ENCODE measurements at places on chromosomes 11 and 22.

DNA sequence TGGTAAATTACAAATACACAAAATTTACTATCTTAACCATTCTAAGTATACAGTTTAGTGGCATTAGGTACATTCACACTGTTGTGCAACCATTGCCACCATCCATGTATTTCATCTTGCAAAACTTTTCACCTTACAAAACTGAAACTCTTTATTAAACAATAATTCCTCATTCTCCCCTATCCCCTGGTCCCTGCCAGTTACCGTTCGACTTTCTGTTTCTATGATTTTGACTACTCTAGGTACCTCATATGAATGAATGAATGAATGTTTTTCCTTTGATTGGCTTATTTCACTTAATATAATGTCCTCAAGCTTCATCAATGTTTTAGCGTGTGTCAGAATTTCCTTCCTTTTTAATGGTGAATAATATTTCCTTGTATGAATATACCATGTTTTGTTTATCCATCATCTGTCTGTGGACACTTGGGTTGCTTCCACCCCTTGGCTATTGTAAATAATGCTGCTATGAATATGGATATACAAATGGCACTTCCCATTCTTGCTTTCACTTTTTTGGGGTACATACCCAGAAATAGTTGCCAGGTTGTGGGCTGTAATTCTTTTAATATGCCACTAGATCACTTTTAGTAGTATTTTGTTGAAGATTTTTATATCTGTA lies 93.0 kb downstream of the UVRAG start:
- DNase-seq: no peak

- DNase-seq: peak; percentile 57
These were observed 27.7 kb upstream of the WNT11 start for GRCh38 chr11:76234021-76234415.

GRCh38 chr11:131240421-131240820 lies 130.0 kb upstream of the NTM start:
- DNase-seq: no peak

- no peak for DNase-seq
These were observed 243.2 kb downstream of the CASP12 start for GRCh38 chr11:104655066-104655465.

DNA sequence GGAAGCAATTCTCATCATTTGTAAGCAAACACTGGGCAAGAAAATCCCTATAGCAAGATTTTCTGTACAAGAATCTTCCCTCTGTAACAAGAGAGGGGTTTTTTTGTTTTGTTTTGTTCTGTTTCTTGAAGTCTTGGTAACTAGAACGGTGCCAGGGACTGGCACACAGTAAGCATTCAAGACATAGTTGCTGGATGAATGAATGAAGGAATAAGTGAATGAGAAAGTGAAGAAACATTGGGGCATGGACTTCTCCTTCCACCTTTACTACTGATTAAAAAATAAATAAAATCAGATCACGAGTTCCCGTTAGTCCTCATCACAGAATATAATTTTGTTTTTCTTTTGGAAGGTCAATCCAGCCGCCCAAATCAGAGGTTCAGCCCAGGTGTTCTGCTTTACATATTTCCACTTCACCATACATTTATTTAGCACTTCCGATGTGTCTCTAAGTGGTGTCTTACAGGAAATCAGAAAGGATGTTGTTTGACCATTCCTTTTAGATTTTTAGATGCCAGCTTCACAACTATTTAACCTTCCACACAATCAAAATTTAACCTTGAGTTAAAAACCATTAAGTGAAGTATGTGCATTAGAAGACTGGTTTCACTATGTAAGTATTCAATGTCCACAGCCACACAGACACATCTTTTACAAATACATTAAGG lies 281.2 kb downstream of the CADM1 start:
- no peak for DNase-seq

DNA sequence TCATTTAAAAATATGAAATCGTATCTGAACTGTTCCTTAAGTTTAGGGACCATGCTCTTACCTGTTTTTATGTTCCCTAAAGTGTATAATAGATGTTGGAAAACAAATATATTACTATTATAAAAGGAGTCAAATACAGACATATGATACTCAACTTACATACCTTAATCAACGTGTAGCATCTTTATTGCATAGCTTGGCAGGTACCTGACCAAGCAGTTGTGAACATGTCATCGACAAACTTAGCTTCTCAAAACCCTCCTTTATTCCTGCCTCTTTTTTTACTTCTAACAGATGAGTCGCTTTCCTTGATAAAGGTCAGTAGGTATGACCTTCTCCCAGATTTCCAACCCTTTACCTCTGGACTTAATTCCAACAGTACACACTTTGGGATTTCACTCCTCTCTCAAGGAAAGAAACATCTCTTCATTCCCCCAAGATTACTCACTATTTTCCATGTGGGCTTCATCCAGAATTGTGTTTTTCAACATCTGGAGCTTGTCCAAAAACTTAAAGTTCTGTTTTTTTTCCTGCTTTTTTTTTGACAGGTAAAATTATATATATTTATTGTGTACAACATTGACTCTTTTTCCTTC lies 11.9 kb downstream of the HIPK3 start:
- DNase-seq: no peak

GRCh38 chr22:44999687-45000086 lies 10.1 kb downstream of the PHF21B start:
- DNase-seq: no peak

GRCh38 chr11:129657866-129658525 lies 157.7 kb upstream of the TMEM45B start:
- peak; percentile 22 for DNase-seq

DNA sequence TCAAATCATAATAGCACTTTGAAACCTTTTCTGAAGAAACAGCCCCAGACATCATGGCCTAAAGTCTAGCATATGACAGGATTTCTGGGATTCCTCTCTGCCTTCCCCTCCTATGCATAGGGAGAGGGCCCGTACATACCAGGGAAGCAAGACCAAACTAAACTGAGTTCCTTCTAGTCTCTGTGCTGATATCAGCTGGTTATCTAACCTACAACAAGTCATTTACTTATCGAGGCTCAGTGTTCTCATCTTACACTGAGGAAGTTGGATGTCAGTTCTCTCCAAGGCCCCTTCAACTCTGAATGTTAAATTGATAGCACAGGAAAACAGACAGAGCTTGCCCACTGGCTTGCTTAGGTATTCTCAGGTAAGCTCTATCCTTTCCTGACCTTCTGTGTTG lies 17.0 kb upstream of the GRIK4 start:
- no peak for DNase-seq

DNA sequence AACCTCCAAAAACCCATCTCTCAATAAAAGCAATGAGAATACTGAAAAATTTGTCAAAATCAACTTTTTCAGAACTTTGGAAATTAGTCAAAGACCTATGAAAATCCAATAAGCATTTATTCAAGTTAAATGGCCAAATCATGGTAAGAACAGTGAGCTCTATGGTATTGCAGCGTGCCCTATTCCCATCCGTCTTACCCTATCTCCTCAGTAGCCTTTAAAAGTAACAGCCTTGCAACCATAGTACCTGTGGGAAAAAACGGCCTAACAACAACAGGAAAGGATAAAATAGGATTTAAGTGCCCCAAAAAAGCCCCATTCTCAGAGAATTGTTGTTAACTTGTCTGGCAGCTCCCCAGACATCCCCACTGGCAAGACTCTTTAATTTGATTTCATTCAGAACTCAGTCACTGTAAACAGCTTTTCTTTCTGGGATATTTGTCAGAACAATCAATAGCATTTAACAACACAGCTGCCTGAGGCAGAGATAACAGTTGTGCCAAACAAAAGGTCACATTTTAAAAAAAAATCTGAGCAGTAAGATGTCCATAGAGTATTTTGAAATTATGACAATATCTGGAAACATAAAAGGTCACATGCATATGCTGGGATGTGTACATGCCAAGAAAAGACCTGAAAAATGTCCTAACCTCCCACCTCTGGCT lies 18.8 kb upstream of the MS4A8 start:
- DNase-seq: no peak

DNA sequence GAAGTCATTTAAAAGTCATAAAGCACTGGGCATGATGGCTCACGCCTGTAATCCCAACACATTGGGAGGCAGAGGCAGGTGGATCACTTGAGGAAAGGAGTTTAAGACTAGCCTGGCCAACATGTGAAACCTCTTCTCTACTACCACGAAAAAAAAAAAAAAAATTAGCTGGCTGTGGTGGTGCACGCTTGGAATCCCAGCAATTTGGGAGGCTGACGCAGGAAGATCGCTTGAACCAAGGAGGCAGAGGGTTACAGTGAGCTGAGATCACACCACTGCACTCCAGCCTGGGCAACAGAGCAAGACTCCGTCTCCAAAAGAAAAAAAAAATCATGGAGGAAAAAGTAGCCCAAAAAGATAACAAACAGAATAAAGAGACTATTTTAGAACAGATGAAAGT lies 42.2 kb downstream of the NUP98 start:
- no peak for DNase-seq

DNA sequence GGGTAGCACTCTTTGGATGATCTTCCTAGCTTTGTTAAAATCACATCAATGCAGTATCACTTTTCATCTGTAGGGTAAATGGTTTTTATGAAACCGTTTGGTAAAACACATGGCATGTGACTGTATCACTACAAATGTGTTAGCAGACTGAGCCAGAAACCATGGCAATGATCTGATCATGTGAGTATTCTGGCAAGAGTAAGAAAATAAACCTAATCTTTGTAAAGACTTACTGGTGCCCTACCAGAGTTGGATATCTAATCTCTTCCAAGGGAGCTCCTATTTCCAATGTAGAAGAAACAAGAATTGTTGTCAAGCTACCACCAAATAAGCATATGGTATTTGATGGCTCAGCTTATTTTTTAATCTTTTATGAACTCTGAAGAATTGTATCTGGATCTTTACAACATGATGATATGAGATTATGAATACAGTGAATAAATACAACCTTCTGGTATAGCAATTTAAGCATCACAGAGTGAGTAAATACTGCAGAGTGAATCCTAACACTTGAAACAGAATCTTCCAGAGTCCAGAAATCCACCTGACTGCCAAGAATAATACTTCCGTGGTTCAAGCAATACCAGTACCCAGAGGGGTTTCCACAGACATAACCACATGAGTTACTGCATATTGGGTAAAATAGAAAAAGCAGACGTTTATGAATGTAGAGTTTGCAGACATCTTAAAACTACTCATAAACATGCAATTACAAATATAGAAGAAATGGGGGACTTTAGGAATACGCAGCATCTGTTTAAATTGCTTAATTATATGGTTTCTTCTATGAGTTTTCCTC lies 238.8 kb downstream of the TTC28 start:
- no peak for DNase-seq

DNA sequence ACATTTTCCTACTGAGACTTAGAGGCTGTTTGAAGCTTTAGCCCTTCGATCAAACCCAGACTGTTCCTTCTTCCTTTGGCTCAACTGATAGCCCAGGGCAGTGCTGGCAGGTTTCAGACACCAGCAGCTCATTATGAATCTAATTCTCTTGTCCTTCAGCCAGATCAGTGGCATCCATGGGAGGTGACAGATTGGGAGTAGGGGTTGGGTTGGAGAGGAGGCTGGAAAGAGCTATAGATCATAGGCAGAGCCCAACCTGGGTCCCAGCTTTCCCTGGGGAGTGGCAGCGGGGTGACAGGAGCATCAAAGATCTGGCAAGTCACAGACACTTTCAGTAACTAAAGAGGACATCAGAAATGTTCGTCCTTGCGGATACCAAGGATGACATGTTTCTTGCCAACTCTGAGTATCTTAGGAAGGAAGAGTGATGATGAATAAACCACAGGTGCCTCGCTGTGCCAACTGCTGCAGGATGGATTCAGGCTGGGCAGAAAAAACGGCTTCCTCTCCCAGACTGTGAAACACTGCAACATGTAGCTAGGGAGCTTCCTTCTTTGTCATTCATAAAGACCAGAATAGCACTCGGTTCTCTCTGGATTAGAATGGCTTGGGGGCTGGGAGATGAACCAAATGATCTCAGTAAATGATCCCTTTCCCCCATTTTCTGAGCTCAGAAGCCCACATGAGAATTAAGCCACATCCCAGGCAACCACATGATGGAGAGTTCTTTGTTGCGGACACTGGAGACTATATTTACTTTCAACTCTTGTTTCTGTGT lies 19.1 kb downstream of the ABCC8 start:
- no peak for DNase-seq

DNA sequence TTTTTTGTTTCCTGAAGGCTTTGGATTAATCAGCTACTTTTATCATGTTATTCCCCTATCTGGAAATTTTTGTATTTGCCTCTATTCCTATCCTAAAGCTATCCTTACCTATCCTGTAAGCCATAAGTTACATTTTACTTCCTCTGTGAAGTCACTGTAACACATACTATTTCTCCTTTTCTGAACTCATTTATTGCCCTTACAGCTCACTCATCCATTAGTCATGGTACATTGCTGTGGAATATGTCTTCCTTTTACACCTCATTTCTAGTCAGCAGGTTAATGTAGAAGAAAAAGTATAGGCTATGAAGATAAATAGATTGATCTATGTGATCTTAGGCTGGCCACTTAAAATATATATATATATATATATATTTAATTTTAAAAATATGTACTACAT lies 28.0 kb downstream of the SWAP70 start:
- no peak for DNase-seq

GRCh38 chr11:127631974-127632373 lies 631.4 kb upstream of the KIRREL3 start:
- DNase-seq: no peak

- no peak for DNase-seq
These were observed 131.6 kb downstream of the MN1 start for GRCh38 chr22:27669798-27670599.

DNA sequence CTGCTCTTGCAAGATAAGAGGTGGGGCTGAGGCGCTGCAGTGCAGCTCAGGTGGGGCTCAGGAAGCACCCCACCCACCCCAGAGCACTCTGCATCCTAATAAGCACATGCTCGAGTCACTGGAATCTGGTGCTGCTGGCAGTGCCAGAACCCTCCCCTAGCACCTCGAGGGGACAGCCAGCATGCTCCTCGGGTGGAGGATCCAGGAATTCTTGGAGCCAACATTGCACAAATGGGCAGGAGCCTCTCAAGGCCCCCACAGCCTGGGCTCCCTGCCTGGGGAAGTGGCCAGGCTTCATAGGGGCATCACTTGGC lies 27.5 kb upstream of the CABP7 start:
- no peak for DNase-seq

- no peak for DNase-seq
These were observed 24.2 kb downstream of the OR5B17 start for GRCh38 chr11:58334708-58335107.
